ENCODE measurements at places on chromosomes 12 and 14.

- DNase-seq = peak; percentile 17
These were observed 176.7 kb downstream of the PAH start for GRCh38 chr12:102740141-102740955.

- peak; percentile 92 for DNase-seq
These were observed 2.9 kb downstream of the ZFHX2 start for GRCh38 chr14:23548351-23549318.

- no peak for DNase-seq
These were observed 3.5 kb upstream of the SEL1L start for GRCh38 chr14:81537193-81537592.

- DNase-seq = peak; percentile 43
These were observed 97.0 kb downstream of the DPF3 start for GRCh38 chr14:72796935-72797334.

GRCh38 chr12:118377884-118378470 is 1.6 kb downstream of the SUDS3 start:
- peak; percentile 55 for DNase-seq

DNA sequence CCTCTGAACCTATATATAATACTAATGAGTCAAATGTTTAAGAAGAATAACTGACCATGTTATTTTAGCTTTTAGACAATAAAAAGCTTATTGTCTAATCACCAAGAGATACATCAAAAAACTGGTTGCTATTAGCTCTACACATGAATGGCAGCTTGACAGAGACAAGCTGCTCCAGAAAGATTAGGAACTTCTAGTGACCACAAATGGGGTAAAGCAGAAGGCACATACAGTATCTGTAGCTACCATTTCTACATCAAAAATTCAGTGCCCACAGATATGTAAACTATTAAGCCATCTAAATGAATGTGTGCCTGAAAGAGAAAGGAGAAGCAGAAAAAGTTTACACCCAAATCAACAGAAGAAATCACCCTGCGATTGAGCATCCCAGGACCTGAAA is 2.4 kb downstream of the AREL1 start:
- DNase-seq = no peak

DNA sequence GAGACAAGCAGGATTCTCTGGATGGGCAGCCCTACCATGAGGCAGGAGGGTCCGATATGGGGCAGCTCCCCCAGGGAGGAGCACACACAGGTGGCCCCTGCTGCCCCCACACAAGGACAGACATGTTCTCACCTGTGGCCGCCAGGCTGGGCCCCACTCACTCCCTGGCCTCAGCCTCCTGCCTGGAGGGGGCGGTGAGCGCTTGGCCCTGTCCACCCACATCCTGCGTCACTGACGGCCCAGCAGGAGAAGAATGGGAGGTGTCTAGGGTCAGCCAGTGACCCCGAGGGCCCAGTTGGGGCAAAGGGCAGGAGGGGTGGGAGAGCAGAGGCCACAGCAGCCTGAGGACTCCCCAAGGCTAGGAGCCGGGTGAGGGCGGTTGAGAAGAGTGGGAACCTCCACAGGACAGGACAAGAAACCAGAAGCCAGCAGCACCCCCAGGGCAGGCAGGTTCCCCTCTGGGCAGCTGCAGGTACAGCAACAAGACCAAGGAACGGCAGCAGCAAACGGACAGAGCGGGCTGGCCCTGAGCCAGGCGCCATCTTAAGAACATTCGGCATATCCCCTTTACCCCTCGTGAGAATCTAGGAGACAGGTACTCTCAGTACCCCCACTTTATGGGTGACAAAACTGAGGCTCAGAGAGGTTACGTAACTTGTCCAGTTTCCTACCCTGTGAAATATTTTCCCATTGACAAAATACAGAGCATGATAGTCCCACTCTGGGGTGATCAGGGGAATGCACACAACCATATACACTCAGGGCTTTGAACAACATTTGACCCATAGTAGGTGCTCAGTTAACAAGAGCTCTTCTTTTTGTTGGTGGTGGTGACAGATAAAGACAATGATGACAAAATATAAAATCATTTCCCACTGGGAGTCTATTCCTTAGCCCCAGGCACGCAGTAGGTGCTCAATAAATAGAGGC is 74.3 kb downstream of the NCOR2 start:
- DNase-seq = no peak

- peak; percentile 92 for DNase-seq
These were observed 4.5 kb downstream of the HCAR1 start for GRCh38 chr12:122726080-122726558.

DNA sequence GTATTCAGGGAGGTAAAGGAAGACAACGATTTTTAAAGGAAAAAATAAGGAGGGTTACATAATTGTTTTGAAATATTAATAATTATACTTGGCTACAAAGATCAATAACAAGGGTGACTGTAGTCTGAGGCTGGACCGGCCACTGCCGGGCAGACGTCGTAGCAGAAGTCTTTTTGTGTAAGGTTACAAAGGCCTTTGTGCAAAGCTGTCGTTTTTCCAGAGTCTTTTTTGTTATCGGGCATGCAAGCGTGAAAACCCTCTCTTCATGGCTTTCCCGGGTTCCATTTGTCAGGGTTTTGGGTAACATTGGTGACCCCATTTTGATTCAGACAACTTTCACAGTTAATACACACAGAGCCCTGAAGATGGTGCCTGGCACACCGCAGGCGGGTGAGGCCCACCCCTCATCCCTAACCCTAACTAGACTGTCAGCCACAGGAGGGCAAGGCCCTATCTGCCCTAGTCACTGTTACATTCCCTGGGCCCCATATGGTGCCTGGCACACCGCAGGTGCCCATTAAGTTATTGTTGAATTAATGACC is 31.3 kb downstream of the RILPL1 start:
- DNase-seq = no peak

DNA sequence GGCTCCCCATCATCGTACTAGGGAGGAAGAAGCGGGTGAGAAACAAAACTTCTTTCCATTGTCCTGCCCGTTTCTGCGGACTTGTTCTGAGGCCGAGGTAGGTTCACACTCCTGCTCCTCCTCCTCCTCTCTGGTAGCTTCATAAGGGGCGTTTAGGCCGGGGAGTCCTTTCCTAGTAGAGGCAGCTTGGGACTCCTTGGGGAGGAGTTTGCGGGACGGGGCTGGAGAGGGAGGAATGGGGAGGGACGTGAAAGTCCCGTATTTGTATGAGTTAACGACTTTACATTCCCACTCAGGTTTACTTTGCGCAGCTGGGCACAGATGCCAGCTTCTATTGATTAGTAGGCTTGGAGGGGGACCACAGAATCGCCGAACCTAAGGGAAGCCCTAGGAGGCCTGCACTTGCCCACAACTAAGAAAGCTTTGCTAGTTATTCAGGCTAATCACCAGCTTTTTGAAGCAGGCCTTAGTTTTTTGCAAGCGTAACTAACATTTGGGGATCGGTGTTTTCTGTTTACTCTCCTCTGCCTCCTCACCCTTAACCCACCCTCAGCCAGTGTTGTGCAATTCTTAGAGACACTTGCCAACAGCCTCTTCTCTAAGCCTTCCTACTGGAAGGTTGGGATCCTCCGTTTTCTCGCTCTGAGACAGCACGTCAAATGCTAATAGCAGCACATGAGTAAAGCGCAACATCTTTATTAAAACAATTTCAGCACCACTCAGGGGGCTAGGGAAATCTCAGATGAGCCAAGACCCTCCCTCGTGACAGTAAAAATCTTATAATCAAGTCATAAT is 499 bp downstream of the RNASE4 start:
- peak; percentile 82 for DNase-seq

- DNase-seq = no peak
These were observed 212.6 kb upstream of the SLC16A7 start for GRCh38 chr12:59383079-59383822.

DNA sequence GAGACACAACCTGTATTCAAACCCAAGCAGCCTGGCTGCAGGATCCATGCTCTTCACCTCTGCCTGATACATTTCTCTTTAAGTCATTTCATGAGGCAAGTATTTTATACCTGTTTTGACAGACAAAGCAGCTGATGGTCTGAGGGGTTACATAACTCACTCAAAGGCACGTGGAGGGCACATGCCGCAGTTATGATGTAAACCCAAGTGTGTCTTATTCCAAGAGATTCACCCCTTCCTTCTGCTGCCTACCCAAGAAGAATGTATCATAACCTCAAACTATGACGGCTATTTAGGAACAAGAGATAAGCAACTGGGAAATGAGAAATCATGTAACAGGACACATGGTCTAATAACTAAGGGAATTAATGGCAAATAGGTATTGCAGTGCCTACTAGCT is 329.8 kb upstream of the TMPO start:
- no peak for DNase-seq

- peak; percentile 94 for DNase-seq
These were observed 17.9 kb upstream of the RCOR1 start for GRCh38 chr14:102574281-102575159.

DNA sequence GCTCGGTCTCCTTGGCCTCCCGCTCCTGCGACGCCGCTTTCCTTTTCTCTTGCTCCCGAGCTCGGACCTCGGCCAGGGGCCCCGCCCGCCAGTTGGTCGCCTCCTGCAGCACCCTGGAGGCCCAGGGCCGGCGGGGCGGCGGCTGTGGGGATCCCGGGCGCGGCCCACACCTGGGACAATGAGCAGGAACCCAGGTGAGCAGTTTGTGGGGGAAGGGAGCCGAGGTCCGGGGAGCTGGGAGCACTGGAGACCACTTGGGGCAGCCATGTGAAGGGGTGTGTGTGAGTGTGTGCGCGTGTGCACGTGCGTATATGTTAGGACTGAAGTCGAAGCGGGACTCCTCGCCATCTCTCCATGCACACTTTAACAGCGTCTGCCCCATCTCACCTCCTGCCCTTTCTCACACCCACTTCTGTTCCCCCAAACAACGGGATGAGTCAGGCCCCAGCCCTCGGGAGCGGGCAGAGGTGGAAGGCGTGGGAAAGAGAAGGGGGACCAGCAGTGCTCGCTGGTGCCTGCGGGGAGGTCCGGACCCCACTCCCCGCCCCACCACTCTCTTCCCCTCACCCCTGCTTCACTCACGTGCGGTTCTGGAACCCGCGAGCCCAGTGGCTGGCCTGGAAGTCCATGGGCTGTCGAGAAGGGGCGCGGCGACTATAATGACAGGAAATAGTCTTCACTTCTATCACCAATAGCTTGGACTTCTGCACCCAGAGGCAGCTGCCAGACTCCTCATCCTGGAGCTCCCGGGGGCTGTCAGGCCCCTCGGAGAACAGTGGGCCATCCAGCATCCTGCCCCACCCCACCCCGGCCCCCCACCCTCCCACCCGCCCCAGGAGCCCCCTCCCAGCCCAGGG is 450 bp downstream of the DDN start:
- no peak for DNase-seq

DNA sequence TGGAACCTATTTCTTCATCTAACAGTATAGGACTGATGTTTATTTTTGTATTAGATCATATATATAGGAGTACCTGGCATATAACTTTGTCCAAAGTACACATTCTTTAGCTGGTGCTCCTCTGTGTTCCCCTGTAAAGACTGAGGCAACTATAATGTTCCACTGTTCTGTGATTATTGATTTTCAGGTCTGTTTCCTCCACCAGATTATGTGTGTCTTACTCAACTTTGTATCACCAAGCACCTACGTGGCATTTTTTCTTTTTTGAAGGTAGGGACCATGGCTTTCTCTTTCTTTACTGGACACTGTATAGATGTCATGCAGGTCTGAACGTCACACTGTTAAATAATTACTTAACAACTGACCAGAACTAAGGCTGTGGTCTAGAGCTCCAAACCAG is 29.3 kb downstream of the BICD1 start:
- no peak for DNase-seq

GRCh38 chr14:103716091-103716801 is 636 bp downstream of the ZFYVE21 start:
- DNase-seq = no peak
